ENCODE measurements at places on chromosomes 5 and 9.
A peak's percentile ranks its signal among the peaks of the same experiment; 100 is the strongest.

GRCh38 chr9:75612205-75612604 lies 278.3 kb upstream of the PCSK5 start:
- DNase-seq: no peak

DNA sequence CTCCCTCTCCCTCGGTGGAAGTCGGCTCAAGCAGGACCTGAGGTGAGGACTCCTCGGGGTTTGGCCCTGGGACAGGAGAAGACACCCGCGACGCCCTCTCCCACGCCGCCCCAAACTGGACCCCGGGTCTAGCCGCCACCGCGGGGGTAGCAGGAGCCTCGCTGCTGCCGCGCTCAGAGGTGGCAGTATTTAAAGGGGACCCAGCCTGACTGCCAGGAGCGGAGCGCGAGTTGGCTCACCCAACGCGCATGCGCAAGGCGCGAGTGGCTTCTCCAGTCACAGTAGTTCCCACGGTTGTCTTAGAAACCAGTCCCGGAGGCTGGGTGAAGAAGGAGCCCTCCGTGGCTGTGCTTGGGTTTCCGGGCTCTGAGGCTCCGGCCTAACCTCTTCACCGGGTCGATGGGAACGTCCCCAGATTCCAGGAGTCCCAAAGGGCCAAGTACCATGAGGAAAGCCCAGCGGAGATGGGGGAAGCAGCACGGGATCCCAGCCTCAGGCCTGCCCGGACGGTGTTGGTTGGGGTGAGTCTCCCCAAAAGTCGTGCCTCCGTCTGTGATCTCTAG lies 477.8 kb downstream of the SPATA31A7 start:
- DNase-seq: no peak

DNA sequence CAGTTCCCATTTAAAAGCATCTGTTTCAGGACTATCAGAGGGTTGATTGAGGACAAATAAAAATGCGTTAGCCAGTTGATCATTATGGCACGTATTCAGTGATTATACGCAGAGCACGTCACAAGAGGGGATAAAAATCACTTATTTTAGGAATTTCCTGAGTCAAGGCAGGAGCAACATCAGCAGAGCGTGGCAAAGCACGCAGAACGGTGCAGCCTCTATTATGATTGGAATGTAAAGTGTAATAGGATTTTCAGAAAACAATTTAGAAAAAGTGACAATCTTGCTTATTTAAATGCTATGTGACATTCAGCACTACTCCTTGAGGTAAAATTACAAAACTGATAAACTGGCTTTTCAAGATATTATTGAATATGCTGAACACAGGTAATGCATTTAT lies 413.6 kb upstream of the DAP start:
- DNase-seq: no peak

DNA sequence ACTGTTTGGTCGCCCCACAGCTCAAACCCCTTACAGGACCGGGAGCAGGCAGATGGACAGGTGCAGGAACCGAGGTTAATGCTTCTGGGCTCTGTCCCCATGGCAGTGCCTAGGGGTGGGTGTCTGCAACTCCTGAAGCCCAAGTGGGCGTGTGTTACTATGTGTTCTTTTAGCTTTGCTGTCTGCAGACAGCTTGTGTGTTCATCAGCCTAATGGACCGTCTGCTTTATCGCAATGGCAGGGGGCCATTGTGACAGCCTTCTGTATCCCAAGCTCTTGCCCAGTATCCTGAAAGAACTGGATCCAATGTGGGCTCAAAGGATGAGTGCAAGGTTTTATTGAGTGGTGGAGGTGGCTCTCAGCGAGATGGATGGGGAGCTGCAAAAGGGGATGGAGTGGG lies 266.7 kb downstream of the CSNK1G3 start:
- no peak for DNase-seq

GRCh38 chr9:9612270-9612669 lies 1000.5 kb downstream of the PTPRD start:
- no peak for DNase-seq

DNA sequence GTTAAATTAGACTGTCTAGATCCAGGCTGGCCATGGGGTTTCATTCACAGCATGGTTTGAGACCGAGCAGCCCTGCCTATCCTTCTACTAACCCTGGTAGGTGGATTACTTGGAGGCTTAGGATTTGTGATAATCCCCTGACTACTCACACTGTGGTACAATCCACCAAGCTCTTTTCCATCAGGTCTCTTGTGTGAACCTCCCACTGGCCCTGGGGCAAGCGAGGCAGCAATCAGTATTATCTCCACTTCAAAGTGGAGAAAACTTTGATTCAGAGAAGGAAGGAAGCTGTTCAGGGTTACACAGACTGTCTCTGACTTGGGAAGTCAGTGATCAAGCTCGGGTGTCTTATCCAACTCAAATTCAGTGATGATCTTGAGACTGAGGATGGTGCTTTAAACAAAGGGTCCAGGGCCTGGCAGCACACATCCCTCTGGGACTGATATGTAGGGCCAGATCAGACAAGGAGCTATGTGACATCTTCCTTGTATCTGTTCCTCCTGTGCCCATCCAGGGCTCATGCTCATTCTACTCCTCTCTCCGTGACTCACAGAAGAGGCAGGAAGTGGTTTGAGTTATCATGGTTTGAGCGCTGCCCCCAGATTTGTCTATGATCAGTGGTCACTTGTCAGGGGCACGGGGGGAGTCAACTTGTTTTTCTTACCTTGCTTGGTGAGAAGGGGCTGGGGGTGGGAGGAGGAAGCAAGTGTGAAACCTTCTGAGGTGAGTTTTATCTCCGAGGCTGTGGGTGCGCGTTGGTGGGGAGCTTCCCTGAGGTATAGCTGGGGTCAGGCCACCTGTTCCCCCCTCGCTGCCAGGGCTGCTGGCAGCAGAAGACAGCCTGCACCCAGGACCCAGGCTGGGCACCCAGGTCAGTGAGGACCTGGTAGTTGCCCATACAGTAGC lies 48.6 kb downstream of the RGS3 start:
- peak; percentile 67 for DNase-seq

DNA sequence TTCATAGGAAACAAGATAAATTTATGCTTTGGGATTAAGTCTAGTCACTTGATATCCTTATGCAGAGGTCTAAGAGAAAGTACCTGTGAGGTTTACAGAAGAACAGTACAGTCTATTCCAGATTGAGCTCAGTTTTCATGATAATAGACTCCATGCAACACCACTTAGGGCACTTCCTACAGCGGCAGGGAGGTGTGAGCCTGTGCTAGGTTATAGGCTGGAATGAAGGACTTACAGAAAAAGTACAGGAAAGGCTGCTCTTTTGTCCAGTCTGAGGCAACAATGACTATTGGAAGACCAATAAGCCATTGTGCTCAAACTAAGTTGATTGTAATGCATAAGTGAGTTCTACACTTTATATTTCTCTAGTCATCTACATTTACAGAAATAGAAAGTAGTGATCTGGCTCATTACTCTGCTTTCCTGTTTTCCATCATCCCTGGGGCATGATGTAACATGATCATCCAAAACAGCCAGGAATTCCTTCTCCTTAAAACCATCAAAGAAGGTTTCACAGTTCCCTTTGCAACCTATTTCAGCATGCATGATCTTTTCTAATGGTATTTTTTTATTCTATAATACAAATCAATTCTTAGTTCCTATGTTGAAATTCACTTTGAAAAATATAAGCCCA lies 322.8 kb downstream of the SLF1 start:
- no peak for DNase-seq

GRCh38 chr5:57658018-57658417 lies 175.4 kb upstream of the ACTBL2 start:
- DNase-seq: no peak

DNA sequence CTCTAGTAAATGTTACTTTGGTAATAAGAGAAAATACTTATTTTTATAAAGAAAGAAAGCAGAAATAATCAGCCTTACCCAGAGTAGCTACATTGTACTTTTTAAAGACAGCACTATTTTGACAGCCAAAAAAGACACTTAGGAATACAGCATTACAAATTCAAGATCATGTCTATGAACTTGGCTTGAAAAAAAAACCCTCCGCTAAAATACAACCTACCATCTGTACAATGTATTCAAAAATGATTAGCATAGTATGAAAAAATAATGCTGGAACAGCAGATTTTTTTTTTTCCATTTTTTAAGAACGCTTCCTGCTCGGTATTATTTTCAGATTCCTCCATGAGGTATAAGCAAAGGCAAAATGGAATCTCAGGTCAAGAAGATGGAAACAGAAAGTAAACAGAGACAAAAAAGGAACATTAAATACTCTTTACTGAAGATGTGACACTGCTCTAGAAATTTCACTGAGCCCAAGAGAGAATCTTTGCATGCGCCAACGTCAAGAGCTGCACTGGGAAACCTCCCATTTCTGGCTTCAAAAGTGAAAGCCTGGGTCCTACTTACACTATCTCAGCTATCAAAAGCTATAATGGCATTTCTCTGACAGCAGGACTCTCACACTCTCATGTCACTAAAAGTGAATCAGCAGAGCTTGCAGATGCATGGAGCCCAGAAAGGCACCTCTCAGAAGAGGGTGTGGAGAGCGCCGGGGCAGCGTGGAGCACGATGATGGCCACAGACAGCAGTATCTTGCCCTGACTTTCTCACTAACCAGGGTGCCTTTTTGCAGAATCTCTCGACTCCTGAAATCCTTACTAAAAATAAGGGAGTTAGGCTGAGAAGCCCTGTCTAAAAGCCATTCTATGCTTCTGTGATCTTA lies 167.4 kb downstream of the ELAVL2 start:
- no peak for DNase-seq

DNA sequence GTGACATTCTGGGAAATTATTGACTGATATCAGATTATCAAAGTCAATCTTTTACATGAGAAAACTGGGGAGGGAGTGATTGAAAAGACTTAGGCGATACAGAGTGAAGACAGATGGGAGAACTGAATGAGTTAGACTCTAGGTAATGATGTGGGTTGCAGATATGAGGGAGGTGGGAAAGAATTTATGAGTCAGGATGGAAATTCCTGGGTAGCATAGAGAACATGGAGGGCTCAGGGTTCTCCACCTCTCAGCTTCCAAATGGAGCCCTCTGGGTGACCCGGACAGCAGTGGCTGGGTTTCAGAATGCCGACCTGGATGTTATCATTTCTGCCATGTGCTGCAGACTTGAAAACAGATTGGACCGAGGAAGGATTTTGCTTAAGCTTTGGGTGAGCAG lies 75.4 kb upstream of the SHB start:
- no peak for DNase-seq

- no peak for DNase-seq
Observed at GRCh38 chr9:34545497-34545896, 22.7 kb upstream of the ENHO start.

DNA sequence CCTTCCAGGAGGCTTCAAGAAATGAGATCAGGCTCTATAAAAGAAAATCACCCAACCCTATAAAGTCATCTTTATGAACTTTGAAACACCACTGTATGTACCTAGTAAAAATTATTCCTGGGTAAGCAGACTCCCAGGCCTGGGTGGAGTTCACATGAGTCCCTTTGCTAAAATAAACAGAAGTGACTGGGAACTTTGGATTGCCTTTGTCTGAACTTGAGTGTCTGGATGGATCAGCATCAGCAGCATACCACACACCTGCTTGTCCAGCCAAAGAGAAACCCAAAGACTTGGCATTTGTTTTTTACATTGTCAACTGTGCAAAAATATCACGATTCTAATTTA lies 79.6 kb upstream of the CDKN2B start:
- no peak for DNase-seq

DNA sequence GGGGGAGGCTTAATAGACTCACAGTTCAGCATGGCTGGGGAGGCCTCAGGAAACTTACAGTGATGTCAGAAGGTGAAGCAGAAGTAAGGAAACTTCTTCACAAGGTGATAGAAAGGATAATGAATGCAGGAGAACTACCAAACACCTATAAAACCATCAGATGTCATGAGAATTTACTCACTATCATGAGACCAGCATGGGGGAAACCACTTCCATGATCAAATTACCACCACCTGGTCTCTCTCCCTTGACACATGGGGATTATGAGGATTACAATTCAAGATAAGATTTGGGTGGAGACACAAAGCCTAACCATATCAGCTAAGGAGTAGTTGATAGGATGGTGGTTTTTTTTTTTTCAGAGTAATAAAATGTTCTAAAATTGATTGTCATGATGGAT lies 201.8 kb downstream of the CDH12 start:
- DNase-seq: no peak

DNA sequence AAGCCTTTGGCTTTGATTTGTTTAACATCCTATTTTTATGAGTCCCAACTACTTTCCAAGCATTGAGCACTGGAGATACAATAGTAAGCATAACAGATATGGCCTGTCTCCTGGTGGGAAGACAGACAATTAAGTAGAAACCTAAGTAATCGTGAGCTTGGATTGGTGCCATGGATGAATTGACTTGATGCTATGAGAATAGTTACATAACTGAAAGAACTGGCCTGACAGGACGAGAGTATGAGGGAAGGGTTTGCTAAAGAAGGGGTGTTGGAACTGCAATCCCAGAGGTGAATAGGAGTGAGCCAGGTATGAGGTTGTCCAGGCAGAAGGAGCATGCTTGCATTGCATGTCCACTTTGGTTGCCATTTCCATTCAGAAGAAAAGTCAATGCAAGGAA lies 52.4 kb downstream of the GPR21 start:
- DNase-seq: no peak

- no peak for DNase-seq
Observed at GRCh38 chr9:109707355-109707754, 72.6 kb upstream of the PALM2AKAP2 start.

GRCh38 chr5:131649161-131649560 lies 14.1 kb upstream of the RAPGEF6 start:
- DNase-seq: no peak

DNA sequence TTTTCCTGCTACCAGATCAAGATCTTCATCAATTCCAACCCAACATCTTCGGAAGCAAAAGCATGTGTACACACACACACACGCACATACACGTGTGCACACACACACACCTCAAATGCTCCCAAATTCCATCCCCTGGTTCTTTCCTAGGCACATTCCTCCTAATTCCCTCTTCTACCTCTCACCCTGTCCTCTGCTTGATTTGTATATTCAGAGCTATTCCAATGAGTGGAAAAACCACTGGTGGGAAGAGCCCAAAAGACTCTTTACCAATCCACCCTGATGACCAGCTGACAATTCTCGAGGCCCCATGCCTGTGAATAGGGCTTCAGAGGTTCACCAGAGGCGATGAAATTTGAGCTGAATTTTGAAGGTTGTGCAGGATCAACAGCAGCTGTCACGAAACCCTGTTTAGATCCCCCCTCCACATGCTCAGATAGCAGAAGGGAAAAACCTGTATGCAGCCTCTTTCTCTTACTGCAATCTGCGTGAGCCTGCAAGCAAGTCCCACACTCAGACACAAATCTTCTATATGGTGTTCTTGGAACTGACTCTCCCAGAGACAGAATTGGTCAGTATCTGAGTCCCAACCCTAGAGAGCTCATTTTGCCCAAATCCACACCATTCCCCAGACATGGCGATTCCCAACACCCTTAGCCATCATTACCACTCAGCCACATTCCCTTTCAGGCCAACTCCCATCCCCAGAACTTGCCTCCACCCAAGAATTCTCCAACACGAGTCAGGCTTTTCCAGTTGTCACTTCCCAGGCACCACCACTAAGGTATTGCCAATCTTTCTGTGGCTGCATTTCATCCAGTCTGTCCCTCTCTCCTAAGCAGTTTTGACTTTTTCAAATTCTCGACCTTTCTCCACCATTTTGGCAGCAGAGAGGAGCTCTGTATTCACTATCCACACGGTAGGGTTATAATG lies 4.3 kb upstream of the TRIO start:
- no peak for DNase-seq
